Fibroblast of skin of right quadriceps (primary cell): ENCODE measurements at places on chromosomes 3 and 15.

- peak; percentile 96 for DNase-seq
These were observed 35.7 kb downstream of the CCDC80 start for GRCh38 chr3:112605285-112605684.

DNA sequence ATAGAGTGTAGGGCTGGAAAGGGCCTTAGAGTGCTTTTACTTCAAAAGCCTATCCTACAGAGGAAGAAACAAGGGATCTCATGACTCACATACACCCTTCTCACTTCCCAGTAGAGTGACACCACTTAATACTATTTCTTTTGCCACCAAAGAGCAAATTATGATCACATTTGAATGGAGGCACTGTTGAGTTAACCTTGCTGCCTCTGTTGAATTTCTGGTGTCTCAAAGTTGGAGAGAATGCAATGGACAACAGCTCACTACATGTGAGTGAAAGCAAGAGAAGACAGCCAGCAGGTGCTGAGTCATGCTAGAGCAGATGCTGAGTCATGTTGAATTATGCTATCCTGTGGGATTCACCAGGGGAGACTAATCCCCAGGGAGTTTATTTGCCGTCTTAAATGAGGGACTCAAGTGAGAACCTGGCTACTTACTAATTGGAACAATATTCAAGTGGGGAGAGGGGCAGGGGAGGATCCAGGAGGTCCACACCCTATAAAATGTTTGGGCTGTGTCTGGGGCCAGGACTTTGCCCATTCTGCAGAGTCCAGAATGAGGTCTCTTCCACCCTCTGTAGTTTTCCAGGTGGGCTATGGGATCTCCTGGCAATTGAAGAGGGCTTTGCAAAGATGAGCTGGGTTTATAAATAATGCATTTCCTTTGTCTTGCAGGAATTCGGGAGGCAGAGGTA lies 35.8 kb downstream of the ST8SIA2 start:
- peak; percentile 95 for DNase-seq

DNA sequence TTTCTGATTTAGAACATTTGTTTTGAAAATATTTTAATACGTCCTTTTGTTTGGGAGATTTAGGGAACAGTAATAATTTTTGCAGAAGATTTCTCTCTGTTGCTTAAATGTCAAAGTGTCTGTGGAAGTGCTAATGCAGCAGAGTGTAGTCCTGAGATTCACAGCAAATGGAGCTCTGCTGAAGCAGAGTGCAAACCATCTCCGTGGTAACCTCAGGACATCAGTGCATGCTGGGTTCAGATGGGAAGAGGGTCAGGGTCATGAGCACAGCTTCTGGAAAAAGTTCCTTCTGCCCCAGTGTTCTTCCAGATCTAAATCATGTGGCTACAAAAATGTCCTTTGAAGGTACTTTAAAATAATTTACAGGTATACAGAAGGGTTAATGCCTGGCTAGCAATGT lies 39.9 kb upstream of the SLC9A9 start:
- DNase-seq, result no peak

GRCh38 chr3:124032881-124033359 lies 41.0 kb upstream of the ROPN1 start:
- DNase-seq, result peak; percentile 87

DNA sequence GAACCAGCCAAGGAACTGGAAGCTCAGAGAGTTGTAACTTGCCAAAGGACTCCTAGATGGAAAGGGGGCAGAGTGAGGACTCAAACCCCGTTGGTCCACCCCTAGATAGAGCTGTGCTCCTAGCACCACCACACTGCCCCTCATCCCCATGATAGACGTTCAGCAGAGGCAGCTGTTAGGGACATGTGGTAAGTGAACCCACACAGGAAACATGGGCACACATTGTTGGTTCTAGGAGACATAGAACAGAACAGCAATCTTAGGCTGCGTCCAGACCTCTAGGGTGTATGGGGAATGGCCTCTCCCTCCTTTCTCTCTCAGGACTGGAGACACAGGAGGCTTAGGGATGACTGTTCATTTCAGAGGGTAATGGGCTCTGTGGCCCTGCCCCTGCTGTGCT lies 102.7 kb downstream of the ANP32A start:
- DNase-seq, result no peak

DNA sequence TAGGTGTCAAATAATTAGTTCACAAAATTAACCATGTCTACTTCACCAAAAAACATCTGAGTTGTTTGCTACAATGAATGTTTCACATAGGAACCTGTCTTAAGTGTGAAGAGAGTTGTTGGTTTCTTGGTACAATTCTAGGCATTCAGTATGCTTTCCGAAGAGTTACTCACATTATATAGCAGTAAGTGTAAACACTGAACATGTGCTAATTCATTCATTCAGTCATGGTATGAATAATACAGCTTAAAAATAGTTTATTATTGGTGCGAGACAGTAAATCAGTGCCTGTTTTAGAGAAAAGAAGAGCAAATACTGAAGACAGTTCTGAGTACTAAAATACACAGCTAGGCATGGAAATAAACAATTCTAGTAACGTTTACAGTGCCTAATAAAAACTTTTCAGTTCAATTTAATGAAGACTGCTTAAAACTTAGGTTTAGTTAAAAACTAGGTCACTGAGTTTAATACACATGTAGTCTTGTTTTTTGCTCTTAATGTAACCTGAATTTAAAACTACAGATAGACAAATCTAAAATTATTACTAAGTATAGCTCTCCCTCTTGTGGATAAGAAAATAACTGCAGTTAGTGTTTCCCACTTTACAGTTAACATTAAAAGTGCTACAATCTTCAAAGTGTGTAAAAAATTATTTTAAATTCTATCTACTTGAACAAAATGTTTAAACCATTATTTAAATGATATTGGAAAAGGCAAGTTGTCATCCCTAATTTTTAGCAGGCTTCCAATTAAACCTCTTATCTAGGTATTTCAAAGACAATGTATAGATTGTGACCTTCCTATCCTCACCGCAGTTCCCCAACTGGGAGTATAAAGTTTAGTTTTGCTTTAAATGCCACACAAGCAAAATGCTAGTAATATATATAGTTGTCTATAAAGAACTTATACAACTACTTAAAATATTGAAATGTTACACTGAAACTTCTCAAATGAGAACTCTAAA lies 20.1 kb upstream of the ZCWPW2 start:
- peak; percentile 23 for DNase-seq

GRCh38 chr3:20417388-20418108 lies 231.5 kb upstream of the SGO1 start:
- no peak for DNase-seq

GRCh38 chr3:1969281-1969680 lies 129.4 kb upstream of the CNTN4 start:
- peak; percentile 38 for DNase-seq
